ENCODE measurements at places on chromosomes 3 and 15.

DNA sequence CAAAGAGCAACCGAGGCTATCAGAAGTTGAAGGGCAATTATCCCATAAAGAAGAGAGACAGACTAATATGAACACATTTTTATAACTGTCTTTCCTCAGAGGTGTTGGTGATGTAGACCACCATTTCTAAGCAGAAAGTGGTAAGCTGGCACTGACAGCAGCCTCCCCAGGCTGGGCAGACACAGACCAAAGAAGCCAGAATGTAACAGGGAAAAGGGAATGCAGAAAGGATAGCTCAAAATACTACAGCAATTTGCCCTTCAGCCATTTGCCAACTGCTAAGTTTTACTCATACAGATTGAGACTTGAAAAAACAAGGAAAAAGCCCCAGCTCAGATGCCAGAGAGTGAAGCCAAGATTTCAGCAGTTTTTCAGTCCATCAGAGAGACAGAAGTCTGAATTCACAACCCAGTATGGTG is 73.5 kb upstream of the ABI3BP start:
- no peaks in the 10 kb centered on the region for H3K36me3 ChIP-seq
- H3K4me1 ChIP-seq, result no peaks in the 10 kb centered on the region

GRCh38 chr15:66101715-66102395 is 151.7 kb downstream of the MEGF11 start:
- H3K4me1 ChIP-seq, result no peaks in the 10 kb centered on the region
- peaks cover 14% of the 10 kb centered on the region for H3K27me3 ChIP-seq
- DNase-seq, result no peak
- H3K4me3 ChIP-seq, result no peak overlapping the region
- no peaks in the 10 kb centered on the region for H3K36me3 ChIP-seq

DNA sequence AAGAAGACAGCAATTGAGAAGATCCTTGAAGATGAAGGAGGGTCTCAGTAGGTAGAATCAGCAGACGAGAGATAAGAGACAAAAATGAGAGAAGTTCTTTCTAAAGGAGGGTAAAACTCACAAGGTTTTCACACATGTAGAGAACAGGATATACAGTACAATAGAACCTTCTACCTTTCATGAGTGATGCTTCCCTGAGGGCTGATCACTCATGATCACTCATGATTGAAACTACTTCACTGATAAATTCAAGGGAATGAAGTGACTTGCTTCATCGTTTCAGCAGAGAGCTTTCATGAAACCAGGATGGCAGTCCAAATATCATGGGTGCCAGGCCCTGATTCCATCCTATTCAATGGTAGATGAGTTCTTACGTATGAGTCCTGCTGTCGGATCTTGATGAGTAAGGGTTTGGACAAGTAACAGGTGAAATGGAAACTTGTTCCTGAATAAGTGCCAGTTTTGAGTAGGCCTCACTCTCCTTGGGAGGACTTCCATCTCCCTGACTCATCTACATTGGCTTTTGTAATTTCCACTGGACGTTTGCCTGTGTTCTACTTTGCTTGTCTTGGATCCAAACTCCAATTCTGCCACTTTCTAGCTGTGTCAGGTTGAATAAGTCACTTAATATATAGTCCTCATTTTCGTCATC is 9.6 kb upstream of the CLDN16 start:
- no peak overlapping the region for H3K4me3 ChIP-seq
- H3K4me1 ChIP-seq, result no peaks in the 10 kb centered on the region
- H3K36me3 ChIP-seq, result no peaks in the 10 kb centered on the region
- no peak for DNase-seq

GRCh38 chr3:50486219-50486888 is 17.1 kb downstream of the CACNA2D2 start:
- no peaks in the 10 kb centered on the region for H3K4me1 ChIP-seq
- no peak for DNase-seq
- no peaks in the 10 kb centered on the region for H3K36me3 ChIP-seq
- H3K27ac ChIP-seq, result no peak overlapping the region
- no peak overlapping the region for H3K4me3 ChIP-seq

GRCh38 chr3:134655706-134656105 is 4.9 kb upstream of the KY start:
- no peaks in the 10 kb centered on the region for H3K4me1 ChIP-seq
- no peak for DNase-seq
- H3K36me3 ChIP-seq, result no peaks in the 10 kb centered on the region
- H3K27me3 ChIP-seq, result no peaks in the 10 kb centered on the region
- no peak overlapping the region for H3K4me3 ChIP-seq

DNA sequence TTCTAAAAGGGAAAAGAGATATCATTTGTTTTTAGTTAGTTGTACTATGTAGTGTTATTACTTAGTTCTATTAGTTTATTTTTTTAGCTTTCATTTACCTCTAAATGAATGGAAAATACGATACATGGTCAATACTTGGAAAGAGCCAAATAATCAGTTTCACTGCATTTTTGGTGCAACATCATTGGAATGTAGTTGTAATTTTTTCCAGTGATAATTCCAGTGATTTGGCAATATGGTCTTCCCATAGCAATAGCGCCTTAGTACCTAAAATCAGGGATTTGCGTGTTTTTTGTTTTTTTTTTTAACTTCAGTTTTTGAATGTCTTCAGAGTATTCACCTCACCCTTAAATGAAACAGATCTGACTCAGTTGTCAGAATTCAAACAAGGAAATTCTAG is 41.8 kb downstream of the RAB8B start:
- H3K27me3 ChIP-seq, result no peaks in the 10 kb centered on the region
- H3K36me3 ChIP-seq, result no peaks in the 10 kb centered on the region
- H3K4me1 ChIP-seq, result peaks cover 10% of the 10 kb centered on the region
- H3K27ac ChIP-seq, result no peak overlapping the region
- no peak for DNase-seq

- no peaks in the 10 kb centered on the region for H3K4me1 ChIP-seq
- peak; percentile 97 for DNase-seq
- H3K27ac ChIP-seq, result peak within 1 kb of the TSS; percentile 99
- H3K36me3 ChIP-seq, result no peaks in the 10 kb centered on the region
- H3K27me3 ChIP-seq, result no peaks in the 10 kb centered on the region
- peak within 1 kb of the TSS; percentile 72 for H3K4me3 ChIP-seq
Measured at GRCh38 chr3:149657926-149658743, at the start of gene WWTR1. WWTR1 (minus strand) TSS chr3:149658025; CDS start chr3:149657306, 719 bp downstream.

Measured in breast epithelium (tissue), 4 donors.